NCI-H460 (cell line): ENCODE measurements at places on chromosomes 1 and 21.

DNA sequence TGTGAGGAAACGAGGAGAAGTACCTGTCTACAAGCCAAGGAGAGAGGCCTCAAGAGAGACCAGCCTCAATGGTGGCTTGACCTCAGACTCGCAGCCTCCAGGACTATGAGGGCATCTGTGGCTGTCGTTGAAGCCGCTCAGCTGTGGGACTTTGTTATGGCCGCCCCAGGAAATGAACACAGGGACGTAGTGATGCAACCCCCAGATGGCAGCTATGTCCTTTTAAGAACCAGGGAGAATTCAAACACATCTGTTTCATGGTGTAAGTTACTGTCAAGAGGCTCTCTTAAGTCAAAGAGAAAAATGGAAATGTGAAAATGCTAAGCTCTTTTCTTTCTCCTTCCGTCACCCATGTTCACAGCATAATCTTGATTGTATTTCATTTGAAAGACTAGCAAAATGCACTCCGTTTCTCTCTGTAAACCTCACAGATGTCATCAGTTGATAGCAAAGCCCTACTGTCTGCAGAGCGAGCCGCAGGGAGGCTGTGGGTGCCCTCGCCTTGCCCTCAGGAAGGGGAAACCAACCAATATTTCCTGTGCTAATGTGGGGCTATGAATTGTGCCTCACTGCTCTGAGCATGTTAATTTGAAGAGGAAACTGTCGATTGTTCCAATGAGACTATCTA is 21.3 kb downstream of the UBASH3A start:
- DNase-seq, result no peak

- DNase-seq, result no peak
Measured at GRCh38 chr1:203630697-203631096, 4.1 kb downstream of the ATP2B4 start.

DNA sequence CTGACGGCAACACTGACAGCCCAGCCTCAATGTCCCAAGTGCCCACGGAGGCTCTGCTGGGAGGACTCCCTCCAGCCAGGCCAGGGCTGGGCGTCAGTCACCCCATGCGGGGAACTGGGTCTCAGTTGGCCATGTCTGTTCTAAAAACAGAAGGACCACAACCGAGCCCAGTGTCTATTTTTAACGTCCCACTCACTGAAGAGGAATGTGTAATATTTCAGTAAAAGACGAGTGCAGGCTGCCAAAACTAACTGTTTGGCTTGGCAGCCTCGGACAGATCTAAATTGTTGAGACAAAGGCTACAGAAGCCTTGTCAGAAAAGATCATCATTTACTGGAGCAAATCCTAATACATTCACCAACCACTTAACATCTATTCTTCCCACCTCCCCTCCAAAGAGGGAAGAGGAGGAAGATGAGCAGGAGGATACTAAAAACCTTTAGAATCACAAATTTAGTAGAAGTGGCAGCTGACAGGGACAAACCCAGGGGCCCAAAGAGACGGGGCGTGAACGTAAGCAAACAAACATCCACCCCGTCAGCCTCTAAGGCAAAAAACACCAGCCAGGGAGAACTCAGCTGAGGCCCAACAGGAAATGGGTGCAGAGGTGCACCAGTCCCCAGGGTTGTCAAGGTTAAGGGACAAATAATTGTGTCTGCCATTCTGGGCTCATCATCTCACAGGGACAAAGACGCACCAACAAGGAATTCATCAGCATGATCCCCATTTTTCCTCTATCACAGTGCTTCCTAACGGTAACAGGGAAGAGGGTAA is 18.7 kb downstream of the C1orf198 start:
- peak; percentile 35 for DNase-seq

- no peak for DNase-seq
Measured at GRCh38 chr1:11539850-11540772, 61.2 kb downstream of the DISP3 start.

GRCh38 chr21:41786509-41786987 is 19.7 kb upstream of the RIPK4 start:
- DNase-seq, result no peak

DNA sequence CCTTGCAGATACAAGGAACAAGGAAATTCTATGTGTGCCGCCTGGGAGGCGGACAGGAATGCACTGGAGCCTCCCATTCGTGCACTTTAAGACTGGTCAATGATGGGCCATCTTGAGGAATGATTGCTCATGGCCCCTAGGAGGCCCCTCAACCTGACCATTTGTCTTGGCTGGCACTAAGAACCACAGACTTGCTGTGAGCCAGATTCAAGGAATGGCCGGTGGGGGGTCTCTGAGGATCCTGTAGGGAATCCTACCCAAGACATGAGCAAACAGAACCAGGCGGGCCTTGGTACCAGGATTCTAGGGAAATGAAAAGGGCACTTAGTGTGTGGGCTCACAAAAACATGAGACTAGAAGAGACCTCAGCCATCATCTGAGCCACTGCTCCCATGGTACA is 28.1 kb upstream of the GOLT1A start:
- DNase-seq, result no peak
